Stimulated activated CD8-positive, alpha-beta memory T cell treated with anti-CD3 and anti-CD28 coated beads, Interleukin-15, amount 100 ng/mL, for 48 hours (primary cell): ENCODE measurements at places on chromosomes 1 and 21.

- DNase-seq, result no peak
Observed at GRCh38 chr1:167455786-167456446, 62.4 kb downstream of the CD247 start.

GRCh38 chr1:53825306-53825705, 12.8 kb downstream of the NDC1 start:
- no peak for DNase-seq

DNA sequence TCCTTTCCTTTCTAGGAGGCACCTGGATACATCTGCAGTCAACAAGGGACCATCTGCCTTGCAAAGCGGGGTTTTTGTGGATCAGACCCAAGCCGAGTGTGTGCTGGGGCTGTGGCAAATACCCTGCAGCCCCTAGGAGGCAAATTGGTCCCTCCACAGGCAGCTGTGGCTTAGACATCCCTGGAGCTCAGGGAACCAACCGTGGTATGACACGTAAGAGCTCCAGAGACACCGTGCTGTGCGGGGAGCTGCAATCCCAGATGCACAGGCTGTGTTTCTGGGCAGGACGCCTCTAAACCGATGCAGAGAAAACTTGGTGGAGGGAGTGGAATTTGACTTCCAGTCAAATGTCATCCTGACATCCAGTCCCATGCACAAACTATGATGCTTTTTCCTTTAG, 141.5 kb downstream of the KAZN start:
- DNase-seq, result no peak

DNA sequence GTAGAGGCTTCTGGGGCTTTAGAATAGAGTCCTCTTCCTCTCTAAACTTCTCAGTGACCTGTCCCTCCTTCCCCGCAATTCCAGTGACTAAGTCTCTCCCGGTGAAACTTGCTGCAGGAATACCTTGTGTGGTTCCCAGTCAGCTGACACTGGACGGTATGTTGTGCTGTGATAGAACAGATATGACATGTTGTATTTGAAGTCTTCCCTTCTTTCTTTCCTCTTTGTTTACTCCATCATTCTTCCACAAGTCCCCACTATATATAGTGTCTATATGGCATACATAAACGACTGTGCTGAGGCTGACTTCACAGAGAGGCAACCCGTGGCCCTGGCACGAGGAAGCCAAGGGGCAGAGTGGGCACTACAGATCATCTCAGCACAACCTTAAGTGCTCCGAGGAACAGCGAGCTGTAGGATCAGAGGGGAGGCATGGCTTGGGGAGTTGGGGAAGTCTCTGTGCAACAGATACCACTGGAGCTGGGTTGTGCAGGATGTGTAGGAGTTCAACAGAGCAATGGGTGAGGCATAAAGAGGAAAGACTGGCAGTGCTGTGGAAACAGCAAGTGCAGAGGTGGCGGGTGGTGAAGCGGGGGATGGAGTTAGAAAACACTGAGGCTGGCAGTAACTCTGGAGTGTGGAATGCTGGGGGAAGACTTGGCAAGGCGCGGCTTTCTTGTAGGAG, 237.8 kb downstream of the TRABD2B start:
- no peak for DNase-seq

DNA sequence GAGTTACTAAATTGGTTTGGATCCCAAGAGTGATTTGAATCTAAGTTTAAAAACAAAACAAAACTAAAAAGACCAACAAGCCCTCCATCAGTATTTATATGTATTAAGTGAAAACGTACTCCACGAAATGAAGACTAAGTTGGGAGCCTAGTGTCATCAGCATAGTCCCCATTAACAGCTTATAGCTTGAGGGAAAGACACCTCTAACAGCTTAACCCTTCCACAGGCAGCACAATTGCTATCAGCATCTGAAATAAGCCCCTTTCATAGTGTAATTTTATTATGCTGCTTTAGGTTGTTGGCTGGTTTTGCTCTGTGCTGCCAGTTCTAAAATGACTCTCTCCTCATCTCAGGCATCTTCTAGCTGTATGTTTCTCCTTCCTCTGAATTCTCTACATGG, 25.8 kb upstream of the ST6GALNAC5 start:
- no peak for DNase-seq

DNA sequence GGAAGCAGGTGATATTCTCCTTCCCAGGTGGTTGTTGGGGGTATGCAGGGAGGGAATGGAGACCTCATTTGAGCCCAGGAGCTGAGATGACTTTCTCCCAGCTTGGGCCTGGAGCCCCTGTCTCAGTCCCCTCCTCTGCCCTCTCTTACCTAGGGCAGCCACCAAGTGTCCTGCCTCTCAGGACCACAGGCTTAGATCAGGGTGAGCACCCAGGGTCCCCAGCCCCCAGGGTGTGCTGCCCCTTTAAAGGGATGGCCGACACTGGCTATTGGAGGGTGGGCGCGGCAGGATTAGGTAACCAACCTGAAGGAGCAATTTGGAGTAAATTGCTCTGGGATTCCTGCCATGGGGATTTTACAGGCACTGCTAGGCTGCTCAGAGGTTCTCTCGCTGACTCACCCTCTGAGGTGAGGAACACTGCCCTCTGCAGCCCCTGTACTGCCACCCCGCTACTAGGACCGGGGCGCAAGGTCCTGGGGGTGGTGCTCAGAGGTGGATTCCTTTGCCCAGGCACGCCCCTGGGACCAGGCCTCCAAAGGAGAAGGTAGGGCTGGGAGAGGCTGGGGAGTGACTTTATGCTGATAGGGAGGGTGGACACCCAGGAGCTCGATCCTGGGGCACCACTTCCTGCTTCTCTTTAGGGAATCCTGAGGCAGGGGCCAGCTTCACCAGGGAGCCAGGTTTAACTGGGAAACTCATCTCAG, 1.5 kb downstream of the RPS6KA1 start:
- DNase-seq, result no peak

GRCh38 chr1:32500387-32501209, 35.7 kb downstream of the ZBTB8B start:
- peak; percentile 3 for DNase-seq

DNA sequence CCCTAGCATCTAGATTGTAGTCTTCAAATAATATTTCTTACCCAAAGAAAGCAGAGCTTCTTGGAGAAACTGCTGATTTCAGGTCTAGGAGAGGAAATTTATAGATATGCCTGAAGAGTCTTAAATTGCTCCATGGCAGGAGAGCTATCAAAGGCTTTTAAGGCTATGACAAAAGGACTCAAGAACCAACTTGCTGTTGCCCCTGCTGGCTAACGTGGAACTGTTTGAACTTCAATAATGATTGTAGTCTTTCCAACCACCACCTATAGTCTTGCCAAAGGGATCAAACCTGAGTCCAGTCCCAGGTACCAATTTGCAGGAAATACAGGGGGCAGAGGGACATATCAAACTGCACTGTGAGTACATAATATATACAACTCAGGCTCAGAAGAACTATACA, 336.2 kb upstream of the ESRRG start:
- no peak for DNase-seq

GRCh38 chr1:3566951-3567804, 44.1 kb downstream of the MEGF6 start:
- no peak for DNase-seq

- DNase-seq, result no peak
Observed at GRCh38 chr1:60448850-60449249, 375.3 kb upstream of the C1orf87 start.

GRCh38 chr1:204728045-204728444, 42.5 kb upstream of the LRRN2 start:
- no peak for DNase-seq

DNA sequence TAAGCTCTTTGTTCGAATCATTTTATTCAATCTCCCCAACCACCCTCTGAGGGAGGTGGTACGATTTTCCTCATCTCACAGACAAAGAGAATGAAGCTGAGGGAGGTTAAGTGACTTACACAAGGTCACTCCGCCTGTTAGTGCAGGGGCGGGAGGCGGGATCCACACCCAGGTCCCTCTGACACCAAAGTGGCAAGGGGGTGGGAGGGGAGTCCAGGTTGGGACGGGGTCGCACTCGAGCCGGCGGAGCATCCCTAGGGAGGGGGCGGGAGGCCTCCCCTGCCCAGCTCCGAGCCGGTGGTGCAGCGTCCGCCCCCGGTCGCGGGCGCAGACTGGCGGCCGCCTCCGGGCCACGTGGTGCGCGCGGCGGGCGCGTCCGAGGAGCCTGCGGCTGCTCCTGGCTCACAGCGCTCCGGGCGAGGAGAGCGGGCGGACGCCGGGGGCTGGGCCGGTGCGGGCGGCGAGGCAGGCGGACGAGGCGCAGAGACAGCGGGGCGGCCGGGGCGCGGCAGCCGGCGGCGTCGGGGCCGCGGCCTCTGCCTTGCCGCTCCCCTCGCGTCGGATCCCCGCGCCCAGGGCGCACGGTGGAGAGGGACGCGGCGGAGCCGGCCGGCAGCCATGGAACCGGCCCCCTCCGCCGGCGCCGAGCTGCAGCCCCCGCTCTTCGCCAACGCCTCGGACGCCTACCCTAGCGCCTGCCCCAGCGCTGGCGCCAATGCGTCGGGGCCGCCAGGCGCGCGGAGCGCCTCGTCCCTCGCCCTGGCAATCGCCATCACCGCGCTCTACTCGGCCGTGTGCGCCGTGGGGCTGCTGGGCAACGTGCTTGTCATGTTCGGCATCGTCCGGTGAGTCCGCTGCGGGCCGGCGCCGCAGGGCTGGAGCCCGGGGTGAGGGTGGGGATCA, at the start of gene OPRD1:
Gene OPRD1 (plus strand): TSS at position 405 of the 903 bp plus-strand sequence. CDS start 214 bp downstream, at position 619.
- no peak for DNase-seq

- no peak for DNase-seq
Observed at GRCh38 chr1:218933513-218933912, 240.2 kb upstream of the LYPLAL1 start.

- DNase-seq, result no peak
Observed at GRCh38 chr1:177122461-177123251, 41.9 kb downstream of the ASTN1 start.

DNA sequence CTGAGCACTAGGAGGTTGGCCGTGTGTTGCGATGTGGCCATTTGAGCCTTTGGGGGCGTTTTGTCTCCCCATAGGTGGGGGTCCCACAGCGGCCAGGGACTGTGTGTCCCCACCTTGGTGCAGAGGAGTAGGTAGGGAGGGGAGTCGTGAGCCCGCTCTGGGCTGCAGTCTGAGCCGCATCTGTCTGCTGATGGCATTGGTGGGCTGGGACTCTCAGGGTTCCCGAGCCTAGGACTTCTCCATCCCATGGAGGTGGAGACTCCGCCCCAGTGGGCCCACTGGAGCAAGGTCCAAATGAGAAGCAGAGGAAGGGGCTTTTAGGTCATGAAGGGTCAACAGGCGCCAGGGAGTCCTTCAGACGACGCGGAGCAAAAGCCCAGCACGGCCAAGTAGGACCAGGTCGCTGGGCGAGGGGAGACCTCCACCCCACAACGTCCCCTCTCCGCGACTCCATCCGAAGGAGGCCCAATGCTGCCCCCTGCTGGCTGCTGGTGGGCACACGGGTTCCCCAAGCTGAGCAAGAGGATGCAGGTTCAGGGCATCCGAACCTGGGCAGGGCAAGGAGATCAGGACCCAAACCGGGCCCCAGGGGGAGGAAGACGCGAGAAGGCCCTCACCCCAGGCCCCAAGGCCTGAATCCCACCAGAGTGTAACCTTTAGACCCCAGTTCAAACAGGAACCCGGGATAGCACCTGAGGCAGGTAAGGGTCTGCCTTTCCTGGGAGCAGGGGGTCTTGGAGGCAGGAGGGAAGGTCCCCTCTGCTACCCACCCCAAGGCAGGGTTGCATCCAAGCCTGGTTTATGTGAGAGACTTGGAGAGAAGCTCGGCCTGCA, 14.9 kb downstream of the TTC34 start:
- DNase-seq, result peak; percentile 27

DNA sequence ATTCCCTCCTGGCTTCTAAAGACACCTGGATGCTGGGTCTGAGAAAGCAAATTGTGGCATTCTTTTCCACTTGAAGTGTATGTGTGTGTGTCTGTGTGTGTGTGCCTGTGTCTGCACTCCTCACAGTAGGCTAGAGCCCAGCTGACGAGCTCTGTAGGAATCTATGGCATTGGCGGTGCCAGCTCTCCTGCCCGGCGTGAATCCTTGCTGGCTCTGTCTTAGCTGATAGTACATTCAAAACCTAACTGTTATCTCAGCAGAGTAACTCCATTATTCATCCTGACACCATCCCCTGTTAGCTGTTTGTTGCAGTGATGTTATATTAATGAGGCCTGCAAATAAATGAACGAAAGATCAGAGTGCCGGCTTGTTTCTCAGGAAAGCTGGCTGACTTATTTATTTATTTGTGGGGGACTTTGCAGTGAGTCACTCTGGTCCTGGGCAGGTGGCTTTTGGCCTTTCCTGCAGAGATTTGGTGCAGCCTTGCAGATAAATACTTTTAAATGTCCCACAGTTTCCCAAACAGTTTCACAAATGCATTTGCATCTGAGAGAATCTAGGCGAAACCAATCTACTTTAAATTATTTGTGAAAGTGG, 160.6 kb upstream of the CD34 start:
- no peak for DNase-seq

- DNase-seq, result no peak
Observed at GRCh38 chr1:230632273-230632873, 9.9 kb upstream of the COG2 start.

DNA sequence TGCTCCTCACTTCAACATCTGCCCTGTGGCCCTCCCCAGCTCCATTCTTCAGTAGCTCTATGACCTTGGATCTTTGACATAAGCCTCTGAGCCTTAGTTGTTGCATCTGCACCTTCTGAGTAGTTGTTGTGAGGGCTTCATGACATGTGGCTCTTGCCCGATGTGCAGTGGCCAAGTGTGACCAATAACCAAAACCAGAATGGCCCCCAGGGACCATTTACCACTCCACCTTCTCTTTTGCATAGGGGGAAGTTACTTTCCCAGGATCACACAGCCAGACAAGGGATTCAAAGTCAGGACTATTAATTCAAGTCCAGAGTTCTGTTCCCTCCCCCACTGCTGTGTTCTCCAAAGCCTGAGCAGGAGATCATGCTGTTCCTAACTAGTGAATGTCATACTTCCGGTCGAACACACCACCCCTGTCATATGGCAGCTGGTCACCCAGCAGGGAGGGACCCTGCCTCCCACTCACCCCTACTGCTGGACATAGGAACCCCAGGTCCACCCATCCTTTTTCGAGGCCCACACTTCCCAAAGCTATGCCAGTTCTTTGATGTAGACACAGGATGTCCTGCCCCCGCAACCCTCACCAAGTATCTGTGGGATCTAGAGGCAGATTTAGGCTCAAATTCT, 4.0 kb downstream of the FGR start:
- no peak for DNase-seq

GRCh38 chr1:47679301-47679791, 241.5 kb downstream of the FOXD2 start:
- no peak for DNase-seq
